ENCODE measurements at places on chromosomes 7 and 10.

GRCh38 chr10:14481752-14482151 is 151.0 kb upstream of the FRMD4A start:
- no peak for ATAC-seq

GRCh38 chr10:33746186-33746585 is 411.7 kb upstream of the NRP1 start:
- no peak for ATAC-seq

GRCh38 chr10:28125701-28126100 is 126.8 kb upstream of the ODAD2 start:
- ATAC-seq, result no peak

DNA sequence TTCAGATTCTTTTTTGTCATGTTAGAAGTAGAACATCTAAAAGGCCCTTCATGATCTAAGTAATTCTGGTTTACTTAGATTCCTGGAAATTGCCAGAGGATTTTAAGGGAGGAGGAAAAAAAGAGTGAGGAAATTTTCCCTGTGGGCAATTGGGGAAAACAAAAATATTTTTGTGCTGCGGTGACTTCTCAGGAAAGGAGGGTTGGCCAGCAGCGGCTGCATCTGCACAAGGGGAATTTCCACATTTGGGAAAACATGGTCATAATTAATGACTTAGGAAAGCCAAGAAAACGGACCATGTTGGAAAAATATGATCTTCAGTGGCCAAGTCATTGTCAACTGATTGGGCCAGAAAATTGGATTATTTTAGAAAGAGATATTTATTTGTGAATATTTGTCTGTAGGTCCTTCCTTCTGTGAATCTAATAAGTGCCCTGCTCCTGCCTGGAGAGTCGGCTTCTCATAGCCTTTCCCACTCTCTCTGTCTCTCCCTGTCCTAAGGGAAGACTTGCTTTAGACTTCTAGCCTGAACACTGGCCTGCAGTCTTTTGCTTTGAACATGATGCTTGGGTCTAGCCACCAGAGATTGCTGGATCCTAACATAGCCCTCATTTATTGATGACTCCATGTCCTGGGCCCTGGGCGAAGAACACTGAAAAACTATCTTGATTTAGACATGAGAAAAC is 124.2 kb upstream of the MKLN1 start:
- ATAC-seq, result no peak

GRCh38 chr7:50693455-50694130 is 89.1 kb downstream of the GRB10 start:
- no peak for ATAC-seq

GRCh38 chr10:101725296-101726114 is 30.5 kb upstream of the FBXW4 start:
- no peak for ATAC-seq

All from SK-N-SH treated with all-trans-retinoic acid at 6 μM for 48 hours (cell line).